Stimulated activated CD8-positive, alpha-beta memory T cell treated with anti-CD3 and anti-CD28 coated beads, Interleukin-4, amount 100 ng/mL, for 48 hours (primary cell): ENCODE measurements at places on chromosomes 1 and 21.

DNA sequence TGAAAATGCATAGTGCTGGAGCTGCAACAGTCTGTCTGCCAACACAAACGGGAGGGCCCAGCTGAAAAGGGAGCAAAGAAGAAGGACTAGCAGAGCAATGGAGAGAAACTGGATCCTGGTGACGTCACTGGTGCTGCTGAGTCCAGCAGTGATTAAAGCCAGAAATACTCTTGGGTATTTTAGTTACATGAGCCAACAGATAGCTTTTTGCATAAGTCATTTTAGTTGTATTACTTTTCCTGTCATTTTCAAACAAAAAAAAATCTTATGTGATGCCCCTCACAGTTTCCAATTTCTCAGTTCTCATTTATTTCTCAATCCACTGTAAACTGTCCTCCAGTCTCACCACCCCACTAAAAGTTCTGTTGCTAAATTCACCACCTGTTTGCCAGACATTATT is 38.7 kb upstream of the NEK7 start:
- no peak for DNase-seq

- no peak for DNase-seq
These were observed 105.2 kb downstream of the SUSD4 start for GRCh38 chr1:223258751-223259198.

DNA sequence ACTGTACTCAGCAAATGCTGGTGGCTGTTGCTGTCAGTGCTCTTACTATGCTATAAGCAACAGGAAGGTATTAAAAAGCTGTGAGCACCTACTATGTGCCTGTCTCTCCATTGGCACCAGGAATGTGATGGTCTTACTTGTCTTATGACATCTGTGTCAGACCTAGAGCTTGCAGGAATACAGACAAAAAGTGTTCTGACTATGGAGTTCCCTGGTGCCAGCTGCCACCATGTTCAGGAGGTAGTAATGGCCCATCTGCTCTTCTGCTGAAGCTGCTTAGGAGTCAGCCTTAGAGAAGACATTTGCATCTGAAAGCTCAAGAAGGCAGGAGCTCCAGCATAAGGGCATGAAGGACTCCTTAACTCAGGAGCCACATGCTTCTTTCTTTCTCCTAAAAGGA is 52.3 kb downstream of the MAB21L3 start:
- DNase-seq = no peak

GRCh38 chr1:64295561-64295960 is 92.1 kb downstream of the UBE2U start:
- no peak for DNase-seq

DNA sequence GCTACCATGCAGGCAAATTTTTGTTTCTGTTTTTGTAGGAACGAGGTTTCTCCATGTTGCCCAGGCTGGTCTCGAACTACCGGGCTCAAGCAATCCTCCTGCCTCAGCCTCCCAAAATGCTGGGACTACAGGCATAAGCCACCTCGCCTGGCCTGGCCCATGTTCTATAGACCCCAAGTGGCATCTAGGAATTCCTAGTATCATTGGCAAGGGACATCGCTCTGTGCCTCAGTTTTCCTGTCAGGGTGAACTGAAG is 14.5 kb downstream of the NES start:
- DNase-seq = no peak

- no peak for DNase-seq
These were observed 24.4 kb upstream of the TMEM54 start for GRCh38 chr1:32925403-32926162.

- DNase-seq = no peak
These were observed 23.0 kb downstream of the TMCC2 start for GRCh38 chr1:205250699-205251098.

DNA sequence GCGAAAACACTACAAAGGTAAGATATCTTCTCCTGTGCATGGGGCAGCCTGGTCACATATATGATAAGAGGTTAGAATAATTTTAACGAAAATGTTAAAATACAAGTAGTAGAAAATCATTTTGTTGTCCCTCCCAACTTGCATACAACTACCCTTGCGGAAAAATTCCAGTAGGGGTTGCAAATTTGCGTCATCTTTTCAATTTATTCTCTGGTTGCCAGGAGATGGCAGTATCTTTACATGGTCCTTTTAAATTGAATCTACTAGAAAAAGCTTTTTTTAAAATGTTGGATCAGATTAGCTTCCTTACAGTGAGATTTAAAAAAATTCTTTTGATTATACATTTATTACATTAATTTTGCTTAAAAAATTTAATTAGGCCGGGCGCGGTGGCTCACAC is 10.9 kb downstream of the S100PBP start:
- DNase-seq = no peak

DNA sequence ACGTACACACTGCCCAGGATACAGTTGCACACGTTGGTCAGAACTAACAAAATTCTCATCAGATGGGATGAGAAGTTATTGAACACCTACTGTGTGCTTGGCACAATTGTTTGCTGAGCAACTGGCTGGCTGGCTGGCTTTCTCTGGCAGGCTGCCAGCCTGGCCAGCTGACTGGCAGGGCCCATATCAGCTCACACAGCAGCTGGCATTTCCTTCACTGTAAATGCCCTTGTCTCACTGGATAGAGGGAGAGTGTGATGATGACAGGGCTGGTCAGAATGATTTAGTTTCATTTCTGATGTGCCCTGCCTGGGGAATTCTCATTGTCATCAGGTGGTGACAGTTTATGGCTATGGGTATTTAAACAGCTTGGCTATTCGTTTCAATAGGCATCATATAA is 15.8 kb downstream of the CAMK2N1 start:
- no peak for DNase-seq

GRCh38 chr1:100989306-100990077 is 36.1 kb downstream of the DPH5 start:
- no peak for DNase-seq

DNA sequence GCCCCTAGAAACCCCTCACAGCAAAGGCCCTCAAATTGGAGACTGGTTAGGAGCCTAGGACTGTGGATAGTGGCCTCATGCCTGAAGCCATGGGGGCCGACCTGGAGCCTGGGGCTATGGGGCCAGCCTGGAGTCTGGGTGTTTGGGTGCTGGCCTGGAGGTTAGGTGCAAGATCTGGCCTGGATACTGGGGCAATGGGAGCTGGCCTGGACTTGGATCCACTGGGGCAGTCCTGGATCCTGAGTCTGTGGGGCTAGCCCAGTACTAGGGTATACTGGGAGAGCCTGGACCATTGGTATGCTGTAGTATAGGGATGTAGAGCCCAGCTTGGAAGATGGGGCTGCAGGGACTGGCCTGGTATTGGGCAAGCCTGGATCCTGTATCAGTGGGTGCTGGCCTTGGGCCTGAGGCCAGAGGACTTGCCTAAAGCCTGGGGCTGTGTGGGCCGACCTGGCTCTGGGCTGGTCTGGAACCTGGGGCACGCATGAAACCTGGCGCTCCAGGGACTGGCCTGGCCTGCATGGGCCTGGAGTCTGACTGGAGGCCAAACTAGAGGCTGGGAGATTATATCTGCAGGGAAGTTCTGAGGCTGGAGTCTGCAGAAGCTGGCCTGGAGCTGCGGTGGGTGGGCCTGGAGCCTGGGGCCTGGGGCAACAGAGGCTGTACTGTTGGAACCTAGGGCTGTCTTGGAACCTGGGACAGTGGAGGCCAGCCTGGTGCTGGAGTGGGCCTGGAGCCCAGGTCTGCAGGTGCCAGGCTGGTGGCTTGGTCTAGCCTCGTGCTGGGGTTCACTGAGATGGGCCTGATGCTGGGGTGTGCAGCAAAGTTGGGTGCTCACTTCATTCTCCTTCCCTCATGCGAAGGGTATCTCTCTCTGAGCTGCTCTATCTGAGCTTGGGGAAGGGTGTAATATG is 12.6 kb upstream of the DENND1B start:
- DNase-seq = no peak

GRCh38 chr1:52727956-52728656 is 1.9 kb downstream of the ZYG11B start:
- no peak for DNase-seq

DNA sequence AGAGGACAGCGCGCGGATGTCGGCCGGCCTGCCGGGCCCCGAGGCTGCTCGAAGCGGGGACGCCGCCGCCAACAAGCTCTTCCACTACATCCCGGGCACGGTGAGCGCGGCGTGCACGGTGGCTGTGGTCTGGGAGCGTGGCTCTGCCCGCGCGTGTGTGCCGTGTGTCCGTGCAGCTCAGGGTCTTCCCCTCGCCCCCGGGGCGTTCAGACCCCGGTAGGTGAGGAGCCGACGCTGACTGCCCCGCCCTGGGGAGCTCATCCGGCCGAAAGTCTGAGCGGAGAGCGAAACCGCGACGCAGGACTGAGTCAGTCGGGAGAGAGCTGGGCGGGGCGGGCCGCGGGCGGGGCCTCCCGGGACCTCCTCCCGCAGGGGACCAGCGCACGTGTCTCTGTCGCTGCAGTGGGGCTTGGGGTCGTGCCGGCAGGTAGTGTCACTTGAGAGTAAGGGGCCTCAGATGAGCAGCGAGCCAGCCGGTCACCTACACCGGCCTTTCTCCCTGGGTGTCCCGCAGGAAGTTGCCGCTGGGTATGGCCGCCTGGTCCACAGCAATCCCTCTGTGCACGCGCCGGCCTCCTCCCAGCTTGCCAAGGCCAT is 520 bp downstream of the PLEKHN1 start:
- DNase-seq = peak; percentile 91

GRCh38 chr1:178953538-178954324 is 72.0 kb upstream of the FAM20B start:
- DNase-seq = no peak

DNA sequence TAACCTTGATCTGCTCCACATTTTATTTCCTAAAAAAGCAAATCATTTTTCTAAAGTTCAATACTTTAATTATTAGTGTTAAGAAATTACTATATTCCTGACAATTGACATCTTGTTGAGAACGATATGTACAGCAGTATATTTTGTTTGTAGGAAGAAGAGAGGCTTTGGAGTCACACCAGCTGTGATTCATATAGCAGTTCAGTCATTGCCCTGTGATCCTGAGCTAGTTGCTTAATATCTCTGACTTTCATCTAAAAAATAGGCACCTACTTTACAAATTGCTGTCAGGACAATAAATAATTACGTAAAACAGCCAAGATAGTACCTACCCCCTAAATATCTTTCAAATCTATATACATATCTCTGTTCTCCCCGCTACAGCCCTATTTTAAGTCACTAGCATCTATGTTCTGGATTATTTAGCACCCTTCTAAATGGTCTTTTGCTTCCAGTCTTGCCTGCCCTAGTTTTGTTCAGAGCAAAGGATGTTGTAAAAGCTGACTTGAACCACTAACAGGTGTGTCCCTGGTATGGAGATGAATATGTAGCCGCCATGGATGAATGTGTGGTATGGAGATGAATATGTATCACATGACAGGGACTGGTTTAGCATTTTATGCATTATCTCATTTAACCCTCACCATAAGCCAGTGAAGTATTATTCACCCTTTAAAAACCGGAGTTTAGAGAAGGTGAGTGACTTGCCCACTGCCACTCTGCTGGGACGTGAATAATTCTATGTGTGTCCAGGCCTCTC is 42.2 kb downstream of the RNF220 start:
- no peak for DNase-seq

DNA sequence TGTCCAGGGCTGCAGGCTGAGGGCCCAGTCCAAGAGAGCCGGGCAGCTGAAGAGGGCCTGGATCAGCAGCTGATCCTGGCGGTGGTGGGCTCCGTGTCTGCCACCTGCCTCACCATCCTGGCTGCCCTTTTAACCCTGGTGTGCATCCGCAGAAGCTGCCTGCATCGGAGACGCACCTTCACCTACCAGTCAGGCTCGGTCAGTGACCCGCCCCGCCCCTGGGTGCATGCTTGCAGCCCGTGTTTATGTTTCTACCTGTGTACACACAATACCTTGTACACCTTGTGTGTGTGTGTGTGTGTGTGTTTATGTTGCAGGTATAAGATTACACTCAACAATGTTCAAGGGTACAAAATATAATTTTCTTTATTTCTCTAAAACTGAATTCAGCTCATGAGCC is 13.0 kb downstream of the TIE1 start:
- DNase-seq = no peak

DNA sequence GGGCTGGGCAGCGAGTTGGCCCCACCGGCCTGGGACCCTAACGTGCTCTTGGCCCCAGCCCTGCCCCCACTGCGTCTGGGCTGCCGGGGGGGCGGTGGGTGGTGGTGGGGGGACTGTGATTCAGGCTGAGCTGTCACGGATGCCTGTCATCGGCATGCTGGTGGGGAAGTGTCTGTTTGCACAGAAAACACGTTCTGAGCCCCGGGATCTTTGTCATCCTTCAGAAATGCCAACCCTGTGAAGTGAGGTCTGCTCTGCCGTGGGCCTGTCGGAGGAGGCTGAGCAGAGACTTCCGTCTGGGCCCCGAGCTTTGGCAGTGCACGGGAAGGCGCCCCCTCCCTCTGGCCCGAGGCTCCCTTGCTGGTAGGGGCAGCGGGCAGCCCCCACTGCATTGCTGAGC is 24.3 kb upstream of the PLCH2 start:
- DNase-seq = no peak

DNA sequence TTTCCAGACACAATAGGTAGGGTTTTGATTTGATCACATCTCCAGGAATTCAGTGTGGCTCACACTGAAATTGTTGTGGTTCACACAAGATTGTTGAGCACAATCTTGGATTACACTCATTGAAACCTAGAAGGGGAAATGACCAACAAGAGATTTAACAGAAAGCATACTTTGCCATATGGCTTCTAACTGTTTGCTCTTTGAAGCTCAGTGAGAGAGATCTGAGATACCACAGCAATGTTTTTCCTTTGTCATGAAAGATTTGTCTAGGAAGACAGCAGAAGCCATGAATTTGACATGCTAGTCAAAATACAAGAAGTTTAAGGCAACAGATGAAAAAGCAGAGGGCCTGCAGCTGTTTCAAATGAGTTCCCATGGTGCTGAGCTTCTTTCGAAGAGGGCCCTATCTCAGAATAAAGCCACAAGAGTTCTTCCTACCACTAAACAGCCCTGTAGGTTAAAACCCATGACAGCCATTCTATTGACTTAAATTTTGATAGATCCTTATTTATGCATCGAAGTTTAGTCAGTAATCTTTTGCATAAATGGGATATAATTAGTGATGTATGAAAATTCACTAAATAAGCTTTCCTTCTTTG is 650.4 kb downstream of the LTN1 start:
- no peak for DNase-seq

DNA sequence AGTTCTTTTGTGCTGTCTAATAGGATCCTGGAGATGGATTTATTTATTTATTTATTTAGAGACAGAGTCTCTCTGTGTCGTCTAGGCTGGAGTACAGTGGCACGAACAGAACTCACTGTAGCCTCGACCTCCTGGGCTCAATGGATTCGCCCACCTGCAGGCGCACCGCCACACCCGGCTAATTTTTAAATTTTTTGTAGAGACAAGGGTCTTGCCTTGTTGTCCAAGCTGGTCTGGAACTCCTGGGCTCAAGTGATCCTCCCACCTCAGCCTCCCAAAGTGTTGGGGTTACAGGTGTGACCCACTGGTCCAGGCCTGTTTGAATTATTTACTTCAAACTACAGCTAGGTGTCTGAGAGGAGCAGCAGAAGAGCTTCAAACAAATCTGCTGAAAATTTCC is 9.6 kb upstream of the SPEN start:
- DNase-seq = no peak

DNA sequence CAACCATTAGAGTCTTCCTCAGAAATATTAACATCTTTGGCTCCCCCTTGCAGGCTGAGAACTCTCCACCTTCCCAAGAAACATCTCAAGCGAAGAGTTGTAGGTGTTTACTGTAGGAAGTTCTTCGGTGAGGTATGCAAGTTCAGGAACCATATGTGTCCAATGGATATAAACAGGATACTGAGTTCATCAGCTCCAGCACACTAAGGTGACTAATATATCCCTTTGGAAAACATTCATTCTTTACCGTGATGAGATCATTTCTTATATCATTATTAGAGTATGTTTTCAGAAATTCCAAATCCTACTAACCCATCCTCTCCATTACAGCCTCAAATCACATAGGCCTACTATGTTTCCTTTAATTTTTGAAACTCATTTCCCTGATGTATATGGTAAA is 37.3 kb upstream of the PRMT6 start:
- no peak for DNase-seq
